ENCODE measurements at places on chromosomes 1 and 21.

DNA sequence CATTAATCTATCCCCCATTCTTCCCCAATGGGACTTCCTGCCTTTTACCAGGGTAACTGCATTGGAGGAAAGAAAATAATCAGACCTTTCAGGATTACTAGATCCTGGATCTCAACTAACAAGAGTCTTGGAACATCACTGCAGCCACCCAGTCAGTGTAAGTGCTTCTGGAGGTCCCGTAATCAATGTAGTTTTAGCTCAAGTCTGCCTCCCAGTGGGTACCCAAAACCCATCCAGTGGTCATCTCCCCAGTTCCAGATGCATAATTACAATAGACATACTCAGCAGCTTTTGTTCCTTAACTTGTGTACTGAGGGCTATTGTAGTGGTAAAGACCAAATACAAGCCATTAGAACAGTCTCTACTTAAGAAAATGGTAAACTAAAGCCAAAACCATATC, 319.1 kb downstream of the GPATCH2 start:
- no peak for DNase-seq

- DNase-seq, result no peak
Observed at GRCh38 chr21:33870768-33871167, 44.8 kb downstream of the ATP5PO start.

GRCh38 chr1:237756304-237756967, 134.3 kb downstream of the ZP4 start:
- peak; percentile 78 for DNase-seq

DNA sequence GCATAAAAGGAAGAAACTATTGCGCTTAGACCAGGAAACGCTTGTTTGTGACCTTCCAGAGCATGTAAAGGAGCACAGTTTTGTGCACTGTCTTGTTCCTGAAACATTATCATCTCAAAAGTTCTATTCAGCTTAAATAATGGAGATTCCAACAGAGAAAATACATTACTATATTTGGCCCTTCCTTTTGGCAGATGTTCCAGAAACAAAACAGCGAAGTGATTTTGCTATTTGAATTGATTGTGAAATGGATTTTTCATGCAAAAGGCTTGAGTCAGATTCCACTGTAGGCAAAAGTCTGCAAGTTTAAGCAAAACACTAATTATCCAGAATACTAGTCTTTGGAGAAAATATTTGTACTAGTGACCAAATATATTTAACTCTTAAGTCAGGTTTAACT, 80.3 kb upstream of the PTBP2 start:
- DNase-seq, result no peak

DNA sequence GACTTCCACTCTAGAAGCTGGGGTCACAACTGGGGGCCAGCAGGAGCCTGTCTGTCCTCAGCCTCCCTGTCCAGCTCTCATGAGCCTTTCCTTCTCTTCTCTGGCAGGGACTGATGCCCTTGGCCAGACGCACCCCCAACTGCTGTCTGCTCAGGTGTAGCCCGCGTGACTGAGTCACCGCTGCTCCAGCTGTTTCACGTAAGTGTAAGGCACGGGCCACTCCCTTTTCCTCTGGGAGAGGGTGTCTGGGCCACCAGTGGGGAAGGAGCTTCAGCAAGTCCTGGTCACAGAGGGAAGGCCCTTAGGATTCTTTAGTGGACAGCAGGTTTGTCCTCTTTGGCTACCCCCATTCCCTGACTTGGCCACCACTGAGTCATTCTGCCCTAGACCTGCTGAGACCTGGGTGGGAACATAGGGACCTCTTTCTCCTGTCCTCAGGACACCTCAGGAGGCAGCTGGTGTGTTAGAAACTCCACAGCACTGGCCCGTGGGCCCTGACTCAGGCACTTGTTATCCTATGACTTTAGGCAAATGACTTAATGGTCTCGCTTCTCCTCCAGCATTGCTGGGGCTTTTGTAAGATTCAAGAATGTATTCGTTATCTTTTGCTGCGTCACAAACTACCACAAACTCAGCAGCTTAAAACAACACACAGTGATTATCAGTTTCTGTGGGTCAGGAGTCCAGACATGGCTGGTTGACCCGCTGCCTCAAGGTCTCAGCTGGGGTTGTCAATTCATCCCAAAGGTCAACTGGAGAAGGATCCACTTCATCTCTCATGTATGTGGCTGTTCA, 64.8 kb downstream of the FAM163A start:
- no peak for DNase-seq

- no peak for DNase-seq
Observed at GRCh38 chr21:27190601-27191000, 223.7 kb upstream of the ADAMTS5 start.

DNA sequence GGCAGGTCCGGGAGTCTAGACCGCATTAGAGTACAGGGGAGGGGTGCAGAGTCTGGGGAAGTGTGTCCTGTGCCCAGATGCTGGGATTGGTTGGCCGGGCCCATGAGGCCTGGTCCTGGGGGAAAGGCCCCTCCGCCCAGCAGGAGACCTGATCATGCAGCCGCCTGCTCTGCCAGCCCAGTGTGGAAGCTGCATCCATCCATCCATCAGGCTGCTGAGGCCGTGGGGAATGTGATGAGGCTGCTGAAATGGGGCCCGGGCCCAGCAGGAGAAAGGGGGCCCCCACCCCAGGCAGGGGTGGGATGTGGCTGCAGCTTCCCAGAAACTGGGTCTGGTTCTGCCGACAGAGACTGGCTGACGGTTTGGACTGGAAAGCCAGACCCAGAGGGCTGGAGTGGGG, 37.2 kb downstream of the EPHA2 start:
- no peak for DNase-seq

DNA sequence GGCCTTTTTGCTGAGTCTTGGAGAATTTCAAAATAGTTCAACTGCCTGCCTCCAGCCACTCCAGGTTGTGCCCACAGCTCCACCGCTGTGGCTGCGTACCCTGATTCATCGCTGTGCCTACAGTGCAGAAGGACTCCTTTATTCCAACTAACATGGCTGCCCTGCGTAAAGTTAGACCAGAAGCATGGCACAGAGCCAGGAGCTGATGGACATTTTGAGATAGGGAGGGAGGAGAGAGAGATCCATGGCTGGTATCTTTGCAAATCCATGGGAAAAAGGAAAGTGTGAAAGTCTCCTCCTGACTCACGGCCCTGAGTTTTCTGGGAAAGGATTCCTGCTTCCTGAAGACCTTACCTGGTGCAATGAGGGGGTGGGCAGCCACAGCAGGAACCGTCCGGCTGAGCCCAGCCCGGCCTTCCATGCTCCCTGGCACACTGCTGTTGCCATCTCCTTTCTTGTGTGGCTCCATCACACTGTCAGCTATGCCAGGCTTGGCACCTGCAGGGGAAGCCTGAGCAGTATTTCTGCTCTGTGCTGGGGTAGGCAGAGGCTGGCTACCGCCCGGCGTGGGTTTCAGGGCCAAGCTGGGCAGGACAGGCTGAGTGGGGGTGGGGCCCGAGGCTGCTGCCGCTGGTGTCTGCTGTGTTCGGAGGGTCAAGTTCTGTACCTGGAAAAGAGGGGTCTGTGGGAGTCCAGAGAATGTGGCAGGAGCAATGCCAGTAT, 46.0 kb upstream of the A3GALT2 start:
- no peak for DNase-seq

- DNase-seq, result peak; percentile 37
Observed at GRCh38 chr1:64184003-64184440, 19.4 kb upstream of the UBE2U start.

GRCh38 chr1:69673321-69673720, 105.6 kb downstream of the LRRC7 start:
- DNase-seq, result peak; percentile 63

- DNase-seq, result no peak
Observed at GRCh38 chr1:119293797-119294196, 74.8 kb upstream of the HAO2 start.

DNA sequence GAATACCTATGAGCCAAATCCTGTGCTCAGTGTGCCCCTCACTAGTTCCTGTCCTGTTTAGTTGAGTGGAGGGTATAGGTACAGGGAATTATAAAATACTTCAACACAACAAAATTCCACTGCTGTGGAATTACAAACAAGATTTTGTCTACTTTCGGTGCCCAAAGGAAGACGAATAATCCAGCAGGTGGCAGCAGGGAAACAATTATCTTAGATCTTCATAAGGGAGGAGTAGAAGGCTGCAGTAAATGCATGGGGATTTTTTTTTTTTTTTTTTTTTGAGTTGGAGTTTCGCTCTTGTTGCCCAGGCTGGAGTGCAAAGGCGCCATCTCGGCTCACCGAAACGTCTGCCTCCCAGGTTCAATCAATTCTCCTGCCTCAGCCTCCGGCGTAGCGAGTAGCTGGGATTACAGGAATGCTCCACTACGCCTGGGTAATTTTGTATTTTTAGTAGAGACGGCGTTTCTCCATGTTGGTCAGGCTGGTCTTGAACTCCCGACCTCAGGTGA, 2.0 kb upstream of the PIP5K1A start:
- peak; percentile 75 for DNase-seq

- DNase-seq, result no peak
Observed at GRCh38 chr1:34871443-34872132, 12.0 kb upstream of the SMIM12 start.

- DNase-seq, result peak; percentile 82
Observed at GRCh38 chr1:225772323-225772768, 5.3 kb upstream of the SRP9 start.

GRCh38 chr1:162094271-162094670, 24.8 kb downstream of the NOS1AP start:
- DNase-seq, result no peak

DNA sequence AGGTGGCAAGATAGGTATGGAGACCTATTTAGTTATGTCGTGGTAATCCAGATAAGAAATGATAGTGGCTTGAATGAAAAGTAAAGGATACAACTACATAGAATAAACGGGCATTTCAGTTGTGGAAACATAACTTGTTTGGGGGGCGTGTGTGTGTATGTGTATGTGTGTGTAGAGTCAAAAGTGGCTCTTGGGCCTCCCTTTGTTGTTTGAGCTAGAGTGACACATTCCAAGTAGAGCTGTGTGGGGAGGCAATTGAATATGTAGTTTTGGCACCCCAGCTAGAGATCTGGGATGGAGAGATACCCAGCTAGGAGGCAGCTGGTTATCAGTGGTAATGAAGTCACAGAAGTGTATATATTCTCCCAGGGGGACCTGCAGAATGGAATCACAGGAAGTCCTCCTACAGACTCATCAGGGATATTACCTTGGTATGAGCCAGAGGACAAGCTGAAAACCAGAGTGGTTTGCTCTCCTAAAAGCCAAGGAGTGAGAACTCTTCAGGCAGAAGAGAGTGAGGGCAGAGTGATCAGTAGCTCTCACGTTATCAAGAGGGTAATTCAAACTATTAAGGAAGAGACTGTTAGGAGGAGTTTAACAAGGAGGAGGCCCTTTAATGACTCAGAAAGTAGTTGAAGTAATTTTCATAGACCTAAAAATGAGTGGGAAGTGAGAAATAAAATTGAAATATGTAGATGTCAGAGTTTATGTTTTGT, 5.1 kb downstream of the CR1L start:
- DNase-seq, result no peak

DNA sequence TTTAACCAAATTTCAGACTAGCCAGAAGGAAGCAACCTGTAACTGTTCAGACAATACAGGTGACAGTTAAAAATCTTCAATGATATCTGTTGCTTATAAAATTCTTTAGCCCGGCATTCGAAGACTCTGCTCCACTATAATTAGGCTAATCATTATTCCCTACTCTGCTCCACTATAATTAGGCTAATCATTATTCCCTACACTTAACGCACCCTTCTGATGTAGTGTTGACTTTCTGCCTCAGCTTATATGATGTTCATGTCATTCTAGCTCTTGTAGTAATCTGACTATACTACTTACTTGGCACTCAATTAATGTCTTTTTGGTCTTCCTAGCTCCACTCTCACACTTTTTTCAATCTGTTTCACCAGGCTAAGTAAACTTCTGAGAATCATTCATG, 13.3 kb downstream of the TESK2 start:
- peak; percentile 31 for DNase-seq

DNA sequence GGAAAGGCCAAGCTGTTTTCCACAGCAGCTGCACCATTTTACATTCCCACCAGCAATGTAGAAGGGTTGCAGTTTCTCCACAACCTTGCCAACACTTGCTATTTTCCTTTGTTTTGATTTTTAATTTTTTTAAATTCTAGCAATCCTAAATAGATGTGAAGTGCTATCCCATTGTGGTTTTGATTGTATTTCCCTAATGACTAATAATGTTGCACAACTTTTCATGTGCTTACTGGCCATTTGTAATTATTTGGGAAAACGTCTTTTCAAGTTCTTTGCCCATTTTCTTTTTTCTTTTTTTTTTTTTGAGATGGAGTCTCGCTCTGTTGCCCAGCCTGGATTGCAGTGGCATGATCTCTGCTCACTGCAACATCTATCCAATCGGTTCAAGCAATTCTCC, 53.9 kb downstream of the VCAM1 start:
- no peak for DNase-seq

DNA sequence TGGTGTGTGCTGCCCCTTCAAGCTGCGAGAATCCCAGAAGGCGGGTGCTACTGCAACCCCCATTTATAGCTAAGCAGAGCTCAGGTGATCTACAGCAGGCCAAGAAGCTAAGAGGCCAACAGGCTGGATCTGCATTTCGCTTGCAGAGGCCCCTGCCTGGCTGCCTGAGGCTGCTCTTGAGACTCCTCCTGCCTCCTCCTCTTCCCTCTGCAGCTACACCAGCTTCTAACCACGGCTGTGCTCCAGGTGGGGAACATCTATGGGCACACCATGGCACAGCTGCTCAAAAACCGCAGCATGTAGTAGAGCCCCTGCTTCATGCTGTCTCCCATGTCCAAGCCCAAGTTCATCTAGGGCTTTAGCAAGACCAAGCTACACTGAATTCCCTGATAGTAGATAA, 72.9 kb upstream of the ZNF678 start:
- no peak for DNase-seq

- DNase-seq, result no peak
Observed at GRCh38 chr1:33460144-33460543, 12.3 kb upstream of the ZSCAN20 start.

DNA sequence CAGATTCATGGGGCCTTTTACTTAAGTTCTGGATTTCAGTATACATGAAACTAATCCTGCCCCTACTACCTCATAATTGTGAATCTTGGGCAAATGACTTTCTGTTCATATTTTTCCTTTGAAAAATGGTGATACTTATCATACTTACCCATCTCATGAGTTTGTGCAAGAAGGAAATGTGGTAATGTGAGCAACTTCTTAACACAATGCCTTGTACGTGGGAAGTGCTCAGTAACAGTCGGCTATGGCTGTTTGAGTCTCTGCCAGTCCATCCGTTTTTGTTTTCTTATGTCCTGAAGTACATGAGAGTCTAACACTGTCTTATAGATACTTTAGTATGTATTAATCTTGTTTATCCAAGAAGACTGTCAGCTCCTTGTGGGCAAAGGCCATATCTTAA, 86.5 kb downstream of the PATJ start:
- no peak for DNase-seq

DNA sequence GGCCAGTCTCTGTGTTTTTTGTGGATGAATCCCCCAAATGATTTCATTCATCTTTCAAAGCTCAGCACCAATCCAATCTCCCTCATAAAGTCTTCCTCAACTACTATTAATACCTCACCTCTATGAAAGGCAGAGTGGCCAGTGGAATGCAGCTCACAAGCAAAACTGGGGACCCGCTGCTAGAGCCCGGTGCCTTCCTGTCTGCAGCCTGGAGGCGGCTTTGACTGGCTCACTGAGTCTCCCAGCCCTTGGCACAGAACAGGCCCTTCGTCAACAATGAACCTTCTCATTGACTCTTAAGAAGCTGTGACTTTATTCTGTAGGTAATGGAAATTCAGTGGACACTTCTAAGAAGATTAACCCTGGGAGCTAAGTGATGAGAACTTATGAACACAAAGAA, 86.8 kb upstream of the RAB4A start:
- DNase-seq, result no peak

- no peak for DNase-seq
Observed at GRCh38 chr1:31805318-31805717, 10.5 kb downstream of the SPOCD1 start.

GRCh38 chr1:207781312-207781711, 29.5 kb downstream of the CD46 start:
- DNase-seq, result no peak
